Progenitor cell of endocrine pancreas (in vitro differentiated cells): ENCODE measurements at places on chromosomes 5 and 9.

- no peak for DNase-seq
Measured at GRCh38 chr5:134131165-134131564, 16.7 kb downstream of the TCF7 start.

DNA sequence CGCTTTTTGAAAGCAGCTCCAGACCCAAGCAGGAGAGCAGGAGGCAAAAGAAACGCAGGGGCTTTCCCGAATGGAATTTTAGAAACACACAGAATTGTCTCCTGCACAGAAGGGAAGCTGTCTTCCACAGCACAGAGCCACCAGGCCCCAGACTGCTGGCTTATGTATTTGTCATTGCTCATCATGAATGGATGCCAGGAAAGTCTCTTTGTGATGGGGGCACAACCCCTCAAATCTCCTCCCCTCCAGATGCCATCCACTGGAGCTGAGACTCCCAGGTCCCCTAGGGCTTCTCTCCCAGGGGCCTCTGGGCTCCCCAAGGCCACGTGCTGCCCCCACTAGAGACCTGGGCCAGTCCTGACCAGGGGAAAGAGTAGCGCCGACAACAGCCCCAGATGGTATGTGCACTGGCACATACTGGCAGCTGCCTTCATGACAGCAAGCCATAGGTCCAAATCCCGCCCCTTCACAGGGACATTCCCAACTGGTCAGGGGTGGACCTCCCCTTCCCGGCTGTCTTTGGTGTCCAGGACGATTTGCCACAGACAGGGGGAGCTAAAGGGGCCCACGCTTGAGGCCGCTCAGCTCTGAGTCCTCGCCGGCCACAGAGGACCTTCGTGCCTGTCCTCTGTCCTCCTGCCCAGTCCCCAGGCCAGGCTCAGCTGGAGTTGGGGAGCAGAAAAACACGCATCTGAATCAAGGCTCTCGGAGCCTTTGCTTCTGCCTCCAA lies 127.8 kb downstream of the KCNIP1 start:
- DNase-seq = peak; percentile 21

DNA sequence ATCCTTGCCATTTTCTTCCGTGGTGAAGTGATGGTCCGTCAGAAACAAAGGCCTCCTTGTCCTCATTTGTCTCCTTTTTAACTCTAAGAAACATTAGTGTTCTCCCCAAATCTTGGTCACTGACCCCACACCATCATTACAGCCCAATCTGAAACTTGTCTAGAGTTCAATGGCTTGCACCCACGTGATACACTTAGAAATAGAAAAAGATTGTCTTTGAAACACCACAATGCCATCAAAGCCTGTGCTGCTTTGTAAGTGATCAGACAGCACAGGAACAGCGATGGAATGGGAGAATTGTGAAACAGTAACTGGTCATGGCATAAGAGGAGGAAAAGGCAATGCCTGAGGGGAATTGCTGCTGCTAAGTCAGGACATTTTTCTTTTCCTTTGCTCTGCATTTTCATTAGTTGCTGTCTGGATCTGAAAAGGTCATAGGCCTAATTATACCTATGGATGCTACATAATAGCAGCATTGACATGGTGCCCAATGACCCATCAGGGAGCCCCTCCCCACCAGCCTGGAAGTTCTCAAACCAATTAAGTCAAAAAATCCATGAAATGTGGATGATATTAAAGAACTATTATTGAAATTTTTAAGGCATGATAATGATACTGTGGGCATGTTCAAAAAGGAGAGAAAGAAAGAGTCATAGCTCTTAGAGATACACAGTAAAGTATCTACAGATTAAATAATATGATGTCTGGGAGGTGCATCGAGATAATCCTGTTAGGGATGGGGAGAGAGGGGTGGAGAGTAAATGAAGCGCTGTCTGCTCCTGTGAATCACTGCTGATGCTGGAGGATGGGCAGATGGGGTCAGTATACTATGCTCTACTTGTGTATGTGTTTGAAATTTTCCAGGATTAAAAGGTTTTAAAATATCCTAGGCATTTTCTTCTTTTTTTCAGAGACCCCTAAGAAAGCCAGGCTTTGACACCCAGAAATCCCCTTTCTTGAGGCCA lies 83.6 kb downstream of the ENC1 start:
- no peak for DNase-seq

DNA sequence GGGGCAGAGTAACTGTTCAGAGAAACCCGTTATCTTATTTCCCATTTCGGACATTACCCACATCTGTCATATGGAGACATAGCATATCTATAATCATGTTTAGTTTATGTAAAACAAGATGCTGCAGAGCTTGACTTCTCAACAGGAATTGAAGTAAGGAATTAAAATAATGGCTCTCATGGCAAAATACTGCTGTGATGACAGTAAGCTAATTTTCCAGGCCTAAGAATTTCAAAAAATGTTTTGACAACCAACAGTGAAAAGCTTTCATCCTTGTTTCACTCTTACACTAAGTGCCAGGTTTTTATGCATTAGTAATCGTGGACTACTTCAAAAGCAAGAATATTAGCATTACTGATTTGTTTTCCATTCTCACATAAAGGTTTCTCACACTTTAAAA lies 518.2 kb downstream of the PTPRD start:
- no peak for DNase-seq

DNA sequence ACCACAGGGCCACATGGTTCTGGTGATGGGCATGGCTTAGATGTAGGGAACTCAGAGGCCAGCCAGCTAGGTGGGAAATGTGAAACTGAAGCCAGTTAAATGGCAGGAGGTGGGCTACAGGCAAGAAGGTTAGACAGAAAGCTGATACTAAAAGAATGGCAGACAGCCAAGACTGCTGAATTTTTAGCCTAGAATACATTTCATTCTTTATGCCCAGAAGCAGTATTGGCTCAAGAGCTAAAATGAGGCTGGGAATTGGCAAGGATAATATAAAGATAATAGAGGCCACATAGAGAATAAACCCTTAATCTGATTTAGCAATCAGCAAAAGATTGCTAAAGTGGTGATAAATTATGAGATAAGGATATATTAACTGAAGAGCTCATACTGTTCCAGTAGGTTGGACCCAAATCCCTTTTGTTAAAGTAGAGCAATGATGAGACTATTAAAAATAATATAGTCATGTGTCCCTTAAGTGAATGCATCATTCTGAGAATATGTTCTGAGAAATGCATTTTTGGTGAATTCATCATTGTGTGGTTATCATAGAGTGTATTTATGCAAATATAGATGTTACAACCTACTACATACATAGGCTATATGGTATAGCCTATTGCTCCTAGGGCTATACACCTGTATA lies 234.3 kb downstream of the CHSY3 start:
- DNase-seq = no peak

GRCh38 chr5:76788362-76788761 lies 30.5 kb upstream of the F2RL1 start:
- DNase-seq = no peak
